ENCODE measurements at places on chromosomes 5 and 9.

GRCh38 chr5:94223235-94223634 lies 395.2 kb downstream of the KIAA0825 start:
- no peak for DNase-seq

- no peak for DNase-seq
Measured at GRCh38 chr5:55063220-55063863, 39.1 kb upstream of the GZMA start.

DNA sequence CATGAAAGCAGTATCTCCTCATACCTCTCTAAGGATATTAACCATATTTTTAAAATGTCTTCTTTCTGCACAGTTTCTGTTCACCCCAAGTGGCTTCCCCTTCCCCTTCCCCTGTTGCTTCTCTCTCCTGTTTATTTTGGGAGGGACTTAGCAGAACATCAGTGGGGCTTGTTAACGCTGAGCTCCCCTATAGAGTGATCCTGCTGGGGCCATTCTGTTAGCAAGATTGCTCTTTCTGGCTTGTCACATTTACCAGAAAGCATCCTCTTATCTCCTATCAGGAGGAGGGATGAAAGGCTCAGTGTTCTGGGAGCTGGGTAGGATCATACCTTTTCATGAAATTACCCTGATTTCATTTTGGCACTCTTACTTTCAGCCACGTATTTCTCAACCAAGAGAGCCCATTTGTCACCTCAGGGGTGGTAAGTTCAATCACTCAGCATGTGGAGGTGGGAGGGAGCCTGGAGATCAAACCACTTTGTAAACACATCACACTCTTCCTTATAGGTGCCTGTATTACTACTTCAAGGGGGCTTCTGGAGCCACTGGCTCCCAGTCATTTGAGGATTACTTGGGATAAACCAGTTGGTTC lies 16.7 kb downstream of the NXNL2 start:
- DNase-seq = no peak

GRCh38 chr9:1077616-1078015 lies 27.5 kb downstream of the DMRT2 start:
- DNase-seq = no peak

GRCh38 chr5:122154910-122155309 lies 25.6 kb downstream of the ZNF474 start:
- DNase-seq = no peak

GRCh38 chr5:37717613-37718431 lies 122.0 kb downstream of the GDNF start:
- peak; percentile 89 for DNase-seq

- no peak for DNase-seq
Measured at GRCh38 chr5:35050541-35051126, 2.9 kb upstream of the AGXT2 start.

DNA sequence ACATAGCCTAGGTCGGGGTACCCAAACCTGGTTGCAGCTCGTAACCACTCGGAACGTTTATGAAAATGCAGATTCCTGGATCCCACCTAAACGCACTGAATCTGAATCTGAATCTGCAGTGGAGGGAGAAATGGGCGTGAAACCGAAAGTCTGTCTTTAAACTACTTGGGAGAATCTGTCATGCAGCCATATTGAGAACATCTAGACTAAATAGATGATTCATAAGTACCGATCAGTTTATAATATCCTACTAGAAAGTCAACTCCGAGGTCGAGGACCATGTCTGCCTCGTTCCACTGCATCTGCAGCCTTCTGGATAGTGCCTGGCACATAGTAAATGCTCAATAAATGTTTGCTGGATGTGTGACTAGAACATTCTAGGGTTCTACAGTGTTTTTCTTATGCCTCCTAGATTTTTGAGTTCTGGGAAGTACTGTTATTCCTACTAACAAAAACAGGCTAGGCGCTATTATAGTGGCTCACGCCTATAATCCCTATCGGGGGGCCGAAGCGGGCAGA lies 632 bp downstream of the COQ4 start:
- DNase-seq = no peak

DNA sequence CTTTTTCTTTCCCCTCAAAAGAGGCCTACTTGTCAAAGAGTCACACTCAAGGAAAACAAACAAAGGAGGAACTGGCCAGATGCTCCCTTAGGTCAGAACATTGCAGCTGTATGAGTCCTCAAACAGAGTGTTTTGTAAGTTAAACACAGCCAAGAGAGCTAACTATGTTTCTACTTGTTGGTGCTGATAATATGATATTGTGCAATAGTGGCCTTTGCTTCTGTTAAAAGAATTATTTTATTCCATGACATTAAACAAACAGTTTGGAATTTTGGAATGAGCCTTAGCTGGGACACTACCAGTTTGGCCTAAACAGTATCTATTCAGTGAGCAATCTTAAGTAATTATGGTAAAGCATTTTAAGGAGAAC lies 56.0 kb upstream of the TPD52L3 start:
- no peak for DNase-seq

DNA sequence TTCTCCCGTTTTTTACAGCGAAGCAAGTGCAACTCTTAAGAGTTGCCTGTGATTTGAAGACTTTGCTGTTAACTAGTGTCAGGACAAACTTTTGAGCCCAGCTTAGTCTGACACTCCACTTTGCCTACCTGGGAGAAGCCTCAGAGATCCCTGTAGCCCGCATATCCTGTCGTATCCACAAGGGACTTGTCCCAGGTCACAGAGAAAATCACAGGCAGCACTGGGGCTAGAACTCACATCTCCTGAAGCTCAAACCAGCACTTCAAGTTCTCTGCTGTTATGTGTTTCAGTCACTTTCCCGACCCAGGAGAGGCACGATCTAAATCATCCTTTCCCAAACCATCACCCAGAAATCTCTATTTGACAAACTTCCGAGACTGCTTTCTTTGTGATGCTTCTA lies 584.5 kb downstream of the ACTL7B start:
- no peak for DNase-seq

GRCh38 chr5:124457101-124457500 lies 289.3 kb downstream of the ZNF608 start:
- DNase-seq = no peak

DNA sequence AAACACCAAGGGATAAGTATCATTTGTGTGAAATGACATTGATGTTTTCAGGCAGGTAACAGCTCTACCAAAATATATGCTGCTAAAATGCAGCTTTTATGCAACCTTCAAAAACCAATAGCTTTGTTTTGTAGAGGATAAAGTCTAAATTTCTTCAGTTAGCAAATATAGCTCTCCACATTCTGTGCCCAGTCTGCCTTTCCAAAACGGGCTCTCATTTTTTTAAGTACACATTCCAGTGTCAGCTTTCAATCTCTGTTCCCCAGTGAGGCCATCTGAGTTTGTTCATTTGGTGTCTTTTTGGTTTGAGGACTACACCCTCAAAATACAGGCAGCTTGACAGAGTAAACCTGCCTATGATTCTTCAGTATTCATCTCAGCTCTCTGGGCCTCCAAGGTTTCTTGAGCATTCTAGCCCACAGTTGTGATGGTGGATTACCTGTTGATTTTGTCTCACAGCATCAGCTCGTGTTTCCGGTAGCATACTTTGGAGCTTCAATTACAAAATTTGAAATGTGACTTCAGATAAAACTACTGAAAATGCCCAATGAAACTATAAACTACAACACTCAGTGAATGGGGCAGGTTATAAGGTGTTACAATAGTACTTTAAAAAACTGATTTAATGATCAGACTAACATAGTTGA lies 55.7 kb downstream of the NR3C1 start:
- DNase-seq = no peak

DNA sequence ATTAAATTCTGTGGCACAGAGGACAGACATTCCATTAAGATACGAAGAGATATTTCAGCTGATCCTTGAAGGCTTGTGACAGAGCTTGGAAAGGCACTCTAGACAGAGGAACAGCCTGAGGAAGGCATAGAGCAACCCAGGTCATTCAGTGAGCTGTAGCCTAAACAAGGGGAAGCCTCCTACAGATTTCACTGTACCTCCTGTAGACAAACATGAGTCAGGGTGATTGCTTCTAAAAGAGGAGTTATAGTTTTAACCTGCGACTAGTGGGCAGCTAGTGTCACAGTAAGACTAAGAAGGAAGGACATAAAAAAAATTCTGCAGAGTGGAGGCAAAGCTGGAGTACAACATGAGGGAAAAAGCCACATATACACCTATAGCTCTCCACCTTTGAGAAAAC lies 43.5 kb upstream of the ANKDD1B start:
- DNase-seq = no peak

DNA sequence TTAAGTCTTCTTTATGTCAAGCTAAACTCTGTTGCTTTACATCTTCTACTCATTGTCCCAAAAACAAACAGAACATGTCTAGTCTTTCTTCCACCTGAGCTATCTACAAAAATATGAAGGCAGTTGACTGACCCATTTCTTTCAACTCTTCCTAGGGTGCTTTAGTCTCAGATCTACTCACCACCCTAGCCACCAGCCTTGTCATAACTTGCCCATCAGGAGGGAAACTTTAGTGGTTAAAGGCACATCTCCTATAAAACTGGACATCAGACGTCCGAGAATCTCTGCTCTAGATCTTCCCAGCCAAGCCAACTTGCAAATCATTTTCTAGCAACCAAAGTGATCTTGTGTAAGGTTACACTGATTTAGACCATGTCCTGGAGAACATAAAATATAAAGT lies 205.0 kb downstream of the ACTL7B start:
- DNase-seq = no peak

GRCh38 chr5:135576075-135576599 lies 2.7 kb downstream of the CXCL14 start:
- no peak for DNase-seq

GRCh38 chr5:78506261-78507024 lies 142.1 kb downstream of the LHFPL2 start:
- DNase-seq = no peak

GRCh38 chr5:172830275-172830799 lies 3.7 kb upstream of the ERGIC1 start:
- DNase-seq = no peak

- no peak for DNase-seq
Measured at GRCh38 chr5:55742778-55743177, 4.9 kb downstream of the DDX4 start.

- DNase-seq = no peak
Measured at GRCh38 chr9:92917176-92917800, 30.0 kb upstream of the FGD3 start.

GRCh38 chr9:751137-752051 lies 90.1 kb upstream of the DMRT1 start:
- no peak for DNase-seq
